ENCODE measurements at places on chromosomes 1 and 21.

GRCh38 chr1:200866116-200866515, 6.7 kb upstream of the GPR25 start:
- no peak for DNase-seq

- DNase-seq, result no peak
These were observed 26.6 kb upstream of the RGS13 start for GRCh38 chr1:192609110-192610079.

DNA sequence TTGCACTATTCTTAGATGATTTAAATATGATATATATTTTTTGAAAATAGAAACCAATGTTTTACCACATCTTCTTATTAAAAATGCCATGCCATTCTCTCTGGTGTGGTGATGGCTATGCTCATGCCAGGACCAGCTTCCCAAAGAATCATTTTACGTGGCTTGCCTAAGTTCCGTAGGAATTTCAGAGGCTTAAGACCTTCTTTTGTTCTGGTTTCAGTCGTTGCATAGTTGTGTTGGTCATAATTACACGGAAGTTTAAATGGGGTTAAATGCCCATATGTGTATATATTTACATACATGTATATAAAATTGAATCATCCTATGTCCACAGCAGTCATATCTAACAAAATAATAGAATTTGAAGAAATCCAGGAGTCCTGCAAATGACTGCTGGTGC, 78.7 kb upstream of the PLPPR5 start:
- no peak for DNase-seq

- DNase-seq, result no peak
These were observed 98.9 kb upstream of the DPYD start for GRCh38 chr1:98019747-98020146.

- peak; percentile 75 for DNase-seq
These were observed 407 bp downstream of the CAMSAP2 start for GRCh38 chr1:200738949-200739651.

GRCh38 chr21:17469727-17470126, 43.1 kb upstream of the CXADR start:
- no peak for DNase-seq

- DNase-seq, result no peak
These were observed 83.3 kb downstream of the LACTBL1 start for GRCh38 chr1:22889213-22889827.

DNA sequence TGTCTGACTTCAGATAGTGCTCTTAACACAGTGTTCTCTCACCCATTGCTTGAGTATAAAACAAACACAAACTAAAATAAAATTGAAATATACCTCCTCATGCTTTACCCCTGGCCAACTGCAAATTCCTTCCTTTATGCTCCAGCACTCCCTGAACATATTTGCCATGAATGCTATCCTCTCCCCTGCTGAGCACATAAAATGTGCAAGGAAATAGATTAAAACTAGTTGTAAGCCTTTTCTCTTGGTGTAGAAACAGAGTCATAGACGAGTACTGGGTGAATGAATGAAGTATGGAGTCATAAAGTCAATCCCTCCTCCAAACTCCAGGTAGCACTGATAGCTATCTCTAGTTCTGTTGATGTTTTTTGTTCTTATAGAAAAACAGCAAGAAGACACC, 2.6 kb downstream of the GPR161 start:
- no peak for DNase-seq

- DNase-seq, result no peak
These were observed 29.3 kb downstream of the NAV1 start for GRCh38 chr1:201568265-201568664.

GRCh38 chr1:168096296-168097165, 40.2 kb downstream of the GPR161 start:
- DNase-seq, result no peak

DNA sequence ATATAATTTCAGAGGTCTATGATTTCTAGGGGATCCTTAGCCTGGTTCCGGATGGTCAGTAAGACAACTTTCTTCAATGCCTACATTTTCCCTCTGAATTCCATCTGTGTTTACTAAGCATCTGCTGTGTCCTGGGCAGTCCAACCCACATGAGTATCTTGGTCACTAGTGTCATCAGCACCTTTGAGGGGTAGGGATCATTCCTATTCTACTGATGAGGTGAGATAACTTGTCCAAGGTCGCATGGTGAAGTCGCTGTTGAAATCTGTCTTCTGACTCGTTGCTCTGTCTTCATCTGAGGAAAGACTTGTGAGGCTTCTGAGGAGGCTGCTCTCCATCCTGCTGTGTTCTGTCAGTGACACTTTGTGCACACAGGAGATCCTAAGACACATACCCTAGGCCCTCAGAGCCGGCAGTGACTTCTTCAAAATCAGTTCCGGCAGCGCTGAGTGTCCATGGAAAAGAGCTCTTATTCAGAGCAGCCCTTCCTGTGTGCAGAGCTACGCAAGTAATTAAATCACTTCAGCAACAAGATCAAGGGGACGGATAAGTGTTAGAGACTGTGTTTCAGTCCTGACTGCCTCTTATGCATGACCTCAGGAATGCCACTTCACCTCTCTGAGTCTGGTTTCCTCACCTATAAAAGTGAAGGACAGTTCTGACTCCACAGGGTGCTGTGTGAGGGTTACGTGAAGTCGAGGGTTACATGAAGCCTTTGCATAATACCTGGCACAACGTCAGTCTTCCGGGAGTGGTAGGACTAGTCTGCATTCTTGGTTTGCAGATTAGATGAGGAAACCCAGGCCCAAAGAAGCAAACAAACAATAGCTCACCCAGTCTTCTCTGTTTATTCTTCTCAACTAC, 28.4 kb downstream of the AK2 start:
- no peak for DNase-seq

DNA sequence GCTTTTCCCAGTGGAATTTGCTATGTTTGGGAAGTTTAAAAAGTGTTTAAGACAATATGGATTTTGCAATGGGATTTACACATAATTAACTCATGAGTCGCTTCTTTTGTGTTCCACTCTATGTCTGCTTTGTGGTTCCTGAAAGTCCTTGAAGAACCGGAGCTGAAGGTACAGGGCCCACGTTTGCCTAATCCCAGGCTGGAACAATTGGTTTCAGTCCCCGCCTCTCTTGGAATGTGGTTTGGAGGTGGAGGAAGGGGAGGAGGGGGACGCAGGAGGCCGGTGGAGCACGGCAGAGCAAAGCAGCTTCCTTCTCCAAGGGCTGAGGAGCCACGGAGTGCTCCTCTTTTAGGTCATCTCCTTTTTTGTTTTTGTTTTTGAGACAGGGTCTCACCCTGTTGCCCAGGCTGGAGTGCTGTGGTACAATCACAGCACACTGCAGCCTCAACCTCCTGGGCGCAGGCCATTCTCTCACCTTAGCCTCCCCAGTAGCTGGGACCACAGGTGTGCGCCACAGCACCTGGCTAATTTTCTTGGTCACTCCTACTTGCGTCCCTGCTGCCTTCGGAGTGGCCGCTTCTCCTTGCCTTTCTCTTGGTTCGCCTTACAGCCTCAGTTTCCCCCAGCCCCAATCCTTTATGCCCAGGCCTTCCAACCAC, 129.5 kb upstream of the ERRFI1 start:
- peak; percentile 52 for DNase-seq

DNA sequence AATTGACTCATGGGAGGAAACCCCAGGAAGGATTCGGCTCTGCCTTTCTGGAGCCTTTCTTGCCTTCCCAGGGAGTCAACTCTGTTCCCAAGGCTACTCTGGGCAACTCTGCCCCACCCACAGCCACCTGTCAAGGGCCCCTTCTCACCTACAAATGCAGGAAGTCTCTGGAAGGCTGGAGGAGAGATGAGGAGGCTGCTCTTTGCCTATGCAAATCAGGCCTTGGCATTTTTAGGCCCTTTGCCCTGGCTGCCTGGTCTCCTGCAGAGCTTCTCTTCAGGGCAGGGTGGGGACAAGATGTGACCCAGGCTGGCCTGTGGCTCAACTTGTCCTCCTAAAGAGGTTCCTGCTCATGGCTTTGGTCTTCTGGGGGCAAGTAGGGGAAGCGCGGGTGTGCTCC, 5.4 kb downstream of the SLC6A9 start:
- DNase-seq, result peak; percentile 68

DNA sequence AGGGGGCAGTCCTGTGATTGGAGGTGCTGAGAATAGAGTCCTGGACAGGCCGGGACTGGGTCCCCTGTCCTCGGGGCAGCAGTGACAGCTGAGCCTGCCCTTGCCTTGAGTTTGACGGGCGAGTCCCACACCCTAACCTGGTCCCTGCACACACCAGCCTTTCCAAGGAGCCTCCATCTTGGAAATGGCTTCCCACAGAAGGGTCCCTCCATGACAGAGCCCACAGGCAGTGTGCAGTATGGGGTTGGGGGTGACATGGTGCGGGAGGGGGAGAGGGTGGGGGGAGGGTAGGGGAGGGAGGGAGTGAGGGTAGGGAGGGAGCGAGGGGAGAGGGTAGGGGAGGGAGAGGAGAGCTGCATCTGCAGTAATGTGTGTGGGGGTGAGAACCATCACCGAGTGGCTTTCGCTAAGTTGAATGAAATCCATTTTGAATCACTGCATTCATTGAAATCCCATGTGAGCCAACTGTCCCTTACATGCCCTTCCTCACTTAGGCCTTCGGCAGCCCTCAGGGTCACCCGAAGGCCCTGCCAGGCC, 10.1 kb upstream of the TMEM52 start:
- DNase-seq, result peak; percentile 28

- peak; percentile 78 for DNase-seq
These were observed 55.6 kb downstream of the PEX14 start for GRCh38 chr1:10530281-10530740.

- DNase-seq, result peak; percentile 49
These were observed 24.8 kb upstream of the THEM4 start for GRCh38 chr1:151934048-151934493.

DNA sequence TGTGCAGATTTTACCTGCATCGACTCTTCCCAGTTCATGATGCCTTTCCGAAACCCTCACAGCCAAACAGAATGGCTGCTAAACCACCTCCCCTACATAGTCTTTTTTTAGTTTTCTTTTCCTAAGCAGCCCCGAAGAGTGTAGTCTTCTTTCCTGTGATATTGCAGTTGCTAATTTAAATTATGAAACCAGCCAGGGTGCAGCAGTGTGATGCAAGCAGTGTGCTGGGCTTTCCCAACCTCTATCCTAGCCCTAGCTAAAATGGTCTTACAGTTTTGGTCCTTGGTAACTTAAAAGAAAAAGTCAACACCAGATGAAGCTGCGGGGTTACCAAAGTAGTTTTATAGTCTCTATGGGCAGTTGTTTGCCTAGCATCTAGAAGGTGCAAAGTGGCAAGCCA, 82.0 kb upstream of the GCLM start:
- no peak for DNase-seq

DNA sequence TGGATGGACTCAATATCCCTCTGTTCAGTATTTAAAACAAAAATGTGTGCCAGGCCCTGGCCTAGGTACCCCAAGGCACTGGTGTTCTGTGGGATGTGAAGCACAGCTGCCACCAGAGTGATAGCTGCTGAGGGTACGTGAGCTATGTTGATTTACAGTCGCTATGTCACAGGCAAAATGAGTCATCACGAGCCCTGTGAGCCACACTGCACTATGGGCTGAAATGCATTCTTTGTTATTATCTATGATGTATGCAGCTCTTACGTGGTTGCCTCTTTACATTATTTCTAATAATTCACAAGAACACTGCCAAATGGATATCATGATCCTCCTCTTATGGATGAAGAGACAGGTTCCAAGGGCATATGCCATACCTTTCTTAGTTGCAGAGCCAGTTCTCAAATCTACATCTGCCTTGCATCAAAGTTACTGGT, 2.1 kb downstream of the TEX38 start:
- DNase-seq, result no peak

GRCh38 chr21:38297871-38298270, 41.1 kb downstream of the KCNJ15 start:
- DNase-seq, result no peak

DNA sequence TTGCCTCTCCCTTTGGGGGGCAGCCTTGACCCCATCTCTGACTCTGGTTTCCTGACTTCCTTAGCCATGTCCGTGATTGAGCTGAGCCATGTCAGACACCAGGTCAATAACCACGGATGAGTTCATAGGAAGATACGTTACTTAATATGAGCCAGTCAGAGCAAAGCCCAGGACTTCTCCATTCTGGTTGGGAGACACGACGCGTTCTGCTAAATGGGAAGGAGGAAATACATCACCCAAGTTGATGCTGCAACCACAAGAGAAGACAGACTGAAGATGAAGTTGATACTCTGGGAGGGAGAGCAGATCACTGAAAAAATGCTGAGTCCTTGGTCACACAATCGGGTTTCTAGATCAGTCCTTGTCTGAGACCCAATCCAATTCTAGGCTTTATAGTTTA, 90.9 kb downstream of the MATN1 start:
- no peak for DNase-seq

DNA sequence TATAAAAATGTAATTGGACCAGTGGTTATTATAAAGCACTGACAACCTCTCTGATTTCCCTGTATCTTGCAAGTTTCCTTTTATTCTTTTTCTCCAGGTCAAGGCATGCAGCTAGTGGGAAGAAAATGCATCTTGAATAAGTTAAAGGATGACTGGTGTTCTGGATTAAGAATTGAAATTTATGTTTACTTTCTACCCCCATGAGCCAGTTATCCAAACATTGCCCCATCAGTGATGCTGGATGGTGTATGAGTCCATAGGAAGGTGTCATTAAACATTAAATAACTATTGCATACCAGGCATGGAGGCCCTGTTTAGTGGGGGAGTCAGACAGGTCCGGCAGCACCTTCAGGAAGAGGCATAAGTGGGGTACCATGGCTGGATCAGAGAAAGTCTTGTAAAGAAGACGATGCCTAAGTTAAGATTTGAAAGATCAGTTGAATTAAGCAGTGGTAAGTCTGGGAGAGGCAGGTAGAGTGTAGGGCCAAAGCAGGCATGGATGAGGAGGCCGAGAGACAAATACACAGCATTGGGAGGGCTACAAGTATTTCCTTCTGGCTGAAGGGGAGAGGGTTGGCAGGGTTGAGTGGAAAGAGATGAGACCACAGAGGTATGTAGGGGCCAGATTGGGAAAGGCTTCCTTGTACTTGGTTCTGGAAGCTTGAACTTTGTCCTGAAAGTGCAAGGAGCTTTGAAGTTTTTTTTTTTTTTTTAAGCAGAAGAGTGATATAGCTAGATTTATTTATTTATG, 5.7 kb downstream of the SZRD1 start:
- no peak for DNase-seq

DNA sequence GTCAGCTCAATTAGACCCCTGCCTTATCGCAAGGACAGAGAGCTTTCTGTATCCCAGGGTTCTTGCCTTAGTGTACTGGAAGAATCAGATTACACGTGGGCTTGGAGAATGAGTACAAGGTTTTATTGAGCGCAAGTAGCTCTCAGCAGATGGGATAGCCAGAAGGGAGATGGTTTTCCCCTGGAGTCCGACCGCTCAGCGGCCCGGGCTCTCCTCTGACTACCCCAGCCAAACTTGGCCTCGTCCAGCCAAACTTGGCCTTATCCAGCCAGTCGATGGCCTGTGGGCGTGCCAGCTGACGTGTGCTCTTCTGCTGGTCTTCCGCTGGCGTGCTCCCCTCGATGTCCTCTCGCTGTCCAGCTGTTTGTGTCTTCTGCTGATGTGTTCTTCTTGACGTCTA, 136.9 kb downstream of the SYT14 start:
- no peak for DNase-seq

GRCh38 chr1:222644636-222644980, 26.7 kb downstream of the MIA3 start:
- DNase-seq, result no peak
